ENCODE measurements at places on chromosomes 3 and 15.

DNA sequence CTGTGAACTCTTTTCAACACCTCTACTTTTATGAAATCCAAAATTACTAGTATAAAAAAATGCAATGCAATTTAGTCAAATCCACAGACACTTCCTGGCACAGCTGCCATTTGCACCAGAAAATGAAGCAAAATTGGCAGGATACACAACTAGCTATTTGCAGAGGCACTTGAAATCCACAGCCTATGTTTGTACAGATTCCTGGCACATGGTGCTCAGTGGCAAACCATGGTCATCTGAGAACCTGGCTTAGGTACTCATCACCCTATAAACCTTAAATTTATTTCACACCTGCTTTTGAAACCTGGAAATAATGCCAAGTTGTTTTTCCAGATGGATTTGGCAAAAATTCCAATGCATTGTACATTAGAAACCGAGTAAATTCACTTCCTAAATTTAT is 20.2 kb upstream of the PPM1L start:
- no peak for DNase-seq

GRCh38 chr3:148269816-148270215 is 427.9 kb upstream of the AGTR1 start:
- DNase-seq, result no peak

DNA sequence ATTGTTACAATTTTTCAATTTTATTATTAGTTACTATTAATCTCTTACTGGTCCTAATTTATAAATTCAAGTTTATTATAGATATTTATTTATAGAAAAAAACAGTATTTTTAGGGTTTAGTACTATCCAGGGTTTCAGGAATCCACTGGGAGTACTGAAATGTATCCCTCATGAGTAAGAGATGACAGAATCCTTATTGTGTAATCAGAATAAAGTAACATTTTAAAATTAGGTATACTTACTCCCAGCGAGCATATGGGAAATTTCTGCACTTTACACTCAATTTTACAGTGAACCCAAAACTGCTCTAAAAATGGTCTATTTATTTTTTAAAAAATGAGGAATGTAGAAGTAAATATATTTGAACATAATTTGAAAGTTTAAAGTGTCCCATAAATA is 202.7 kb downstream of the CGGBP1 start:
- no peak for DNase-seq

DNA sequence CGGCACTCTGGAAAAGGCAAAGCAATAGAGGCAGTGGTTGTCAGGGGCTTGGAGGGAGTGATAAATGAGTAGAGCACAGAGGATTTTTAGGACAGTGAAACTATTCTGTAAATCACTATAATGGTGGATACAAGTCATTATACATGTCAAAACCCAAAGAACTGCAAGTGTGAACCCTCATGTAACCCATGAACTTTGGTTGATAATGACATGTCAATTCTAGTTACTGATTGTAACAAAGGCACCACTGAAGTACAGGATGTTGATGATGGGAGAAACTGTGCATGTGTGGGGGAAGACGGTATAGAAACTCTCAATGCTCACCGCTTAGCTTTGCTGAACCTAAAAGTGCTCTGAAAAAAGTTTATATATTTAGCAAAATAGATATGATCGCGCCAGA is 36.0 kb downstream of the BTLA start:
- peak; percentile 21 for DNase-seq

GRCh38 chr3:146682171-146682570 is 77.0 kb upstream of the PLSCR5 start:
- no peak for DNase-seq

- DNase-seq, result no peak
Measured at GRCh38 chr3:76474632-76475031, 565.3 kb upstream of the ROBO2 start.

DNA sequence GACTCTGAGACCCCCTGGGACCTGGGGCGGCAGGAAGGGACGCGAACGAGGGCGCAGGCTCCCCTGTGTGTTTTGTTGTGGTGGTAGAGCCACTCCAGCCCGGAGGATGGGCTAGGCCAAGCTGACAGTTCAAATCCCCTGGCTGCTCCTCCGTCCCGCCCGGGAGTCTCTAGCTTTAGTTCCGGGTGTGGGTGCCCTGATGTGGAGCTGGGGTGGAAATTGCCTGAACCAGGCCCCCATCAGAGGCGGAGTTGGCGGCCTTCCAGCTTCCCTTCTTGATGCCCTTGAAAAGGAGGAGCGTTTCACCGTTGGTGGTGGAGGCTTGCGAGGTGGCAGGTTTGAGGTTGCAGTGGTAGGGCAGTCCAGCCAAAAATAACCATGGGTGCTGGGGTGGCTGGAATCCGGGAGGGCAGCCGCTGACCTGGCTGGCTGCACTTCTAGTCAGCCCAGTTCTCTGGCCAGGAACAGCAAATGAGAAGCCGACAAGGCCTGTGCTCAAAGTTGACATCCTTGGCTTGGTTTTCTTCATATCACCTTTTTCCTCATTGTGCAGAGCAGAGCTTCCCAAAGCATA is 817 bp downstream of the CLK3 start:
- peak; percentile 56 for DNase-seq

DNA sequence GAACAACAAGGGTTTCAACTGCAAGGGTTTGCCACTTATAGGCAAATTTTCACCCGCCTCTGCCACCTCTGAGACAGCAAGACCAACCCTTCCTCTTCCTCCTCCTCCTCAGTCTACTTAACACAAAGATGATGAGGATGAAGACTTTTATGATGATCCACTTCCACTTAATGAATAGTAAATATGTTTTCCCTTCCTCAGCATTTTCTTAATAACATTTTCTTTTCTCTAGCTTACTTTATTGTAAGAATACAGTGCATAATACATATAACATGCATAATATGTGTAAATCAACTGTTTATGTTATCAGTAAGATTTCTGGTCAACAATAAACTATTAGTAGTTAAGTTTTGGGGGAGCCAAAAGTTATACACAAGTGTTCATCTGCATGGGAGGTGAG is 77.4 kb downstream of the KLF15 start:
- DNase-seq, result no peak

GRCh38 chr3:126258670-126259069 is 78.3 kb upstream of the ALDH1L1 start:
- DNase-seq, result no peak

GRCh38 chr3:160330109-160330508 is 68.9 kb downstream of the IFT80 start:
- DNase-seq, result no peak

GRCh38 chr15:58340176-58340575 is 91.6 kb upstream of the LIPC start:
- no peak for DNase-seq

DNA sequence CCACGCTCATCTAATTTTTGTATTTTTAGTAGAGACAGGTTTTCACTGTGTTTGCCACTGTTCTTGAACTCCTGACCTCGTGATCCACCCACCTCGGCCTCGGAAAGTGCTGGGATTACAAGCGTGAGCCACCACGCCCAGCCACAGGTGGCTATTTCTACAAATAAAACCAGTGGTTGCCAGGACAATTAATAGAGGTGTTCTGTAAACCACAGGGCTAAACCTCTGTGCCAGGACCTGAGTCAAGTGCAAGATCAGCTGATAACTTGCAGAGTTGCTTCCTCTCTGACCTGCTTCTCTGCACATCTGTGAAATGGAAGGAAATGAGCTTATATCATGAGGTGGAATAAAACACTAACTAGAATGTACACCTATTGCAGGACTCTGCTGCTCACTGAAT is 72.8 kb downstream of the CD200R1L start:
- no peak for DNase-seq

GRCh38 chr3:126732281-126733060 is 28.4 kb downstream of the CHCHD6 start:
- no peak for DNase-seq

GRCh38 chr3:117454908-117455307 is 745.3 kb downstream of the TUSC7 start:
- no peak for DNase-seq

GRCh38 chr3:28856796-28857195 is 424.1 kb upstream of the RBMS3 start:
- no peak for DNase-seq

GRCh38 chr3:134236505-134237170 is 14.0 kb downstream of the RYK start:
- no peak for DNase-seq

DNA sequence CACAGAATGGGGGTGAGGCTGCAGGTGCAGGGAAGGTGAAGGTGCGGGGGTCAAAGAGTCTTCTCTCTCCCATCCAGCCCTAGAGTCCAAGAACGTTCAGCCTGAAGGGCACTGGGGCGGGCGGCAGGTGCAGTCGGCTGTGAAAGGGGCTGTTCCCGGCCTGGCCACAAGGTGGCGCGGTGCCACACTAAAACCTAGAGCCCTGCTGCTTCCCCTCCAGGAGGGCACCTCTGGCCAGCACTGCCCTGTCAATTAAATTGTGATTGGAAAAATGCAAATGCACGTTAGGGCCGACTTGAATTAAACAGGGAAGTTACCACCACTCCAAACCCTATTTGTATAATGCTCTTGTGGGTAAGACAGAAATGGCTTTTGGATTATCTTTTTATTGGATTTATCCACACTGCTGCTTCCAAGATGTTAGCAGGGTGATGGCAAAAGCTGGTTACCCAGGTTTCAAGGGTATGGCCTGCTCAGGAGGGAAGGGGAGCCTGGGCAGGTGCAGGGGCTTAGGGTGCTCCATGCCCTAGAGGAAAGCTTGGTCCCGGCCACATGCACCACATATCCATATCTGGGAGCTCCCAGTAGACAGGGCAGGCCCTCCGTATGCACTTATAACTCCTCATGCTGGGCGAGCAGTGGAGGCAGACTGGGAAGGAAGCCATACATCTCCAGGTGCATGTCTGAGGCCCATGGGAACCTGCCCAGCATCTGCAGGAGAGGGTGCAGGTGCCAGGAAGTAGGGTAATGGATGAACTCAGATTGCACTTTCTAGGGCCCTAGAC is 119.8 kb downstream of the ADCY5 start:
- peak; percentile 86 for DNase-seq

DNA sequence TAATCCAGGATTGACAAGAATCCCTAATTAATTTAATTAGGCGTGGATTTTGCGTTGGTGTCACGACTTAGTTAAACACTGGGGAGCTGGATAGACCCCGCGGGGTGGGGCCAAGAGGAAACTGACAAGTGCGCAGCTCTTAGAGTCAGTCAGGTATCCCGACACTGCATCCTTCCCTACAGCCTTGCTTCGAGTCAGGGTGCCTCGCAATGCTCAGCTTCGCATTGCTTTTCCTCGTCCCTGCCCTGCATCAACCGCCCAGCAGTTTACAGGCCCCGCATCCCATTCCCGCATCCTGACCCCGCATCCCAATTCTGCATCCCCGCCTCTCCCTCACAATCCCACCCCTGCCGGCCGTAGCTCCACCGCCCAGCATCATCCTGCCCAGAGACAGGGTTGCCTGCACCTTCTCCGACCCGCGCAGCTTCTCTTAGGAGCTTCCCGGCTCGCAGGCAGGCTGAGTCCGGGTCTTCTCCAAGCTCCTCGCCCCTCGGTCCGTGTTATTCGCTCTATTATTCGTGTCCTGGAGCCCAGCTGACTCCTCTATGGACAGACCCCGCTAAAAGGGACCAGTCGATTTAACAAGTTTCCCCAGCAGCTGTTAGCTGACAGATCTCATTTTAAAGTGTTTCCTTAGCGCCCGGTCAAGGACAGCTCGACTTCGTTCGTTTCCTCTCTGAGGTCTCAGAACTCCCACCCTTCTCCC is 699 bp upstream of the SHOX2 start:
- peak; percentile 30 for DNase-seq

DNA sequence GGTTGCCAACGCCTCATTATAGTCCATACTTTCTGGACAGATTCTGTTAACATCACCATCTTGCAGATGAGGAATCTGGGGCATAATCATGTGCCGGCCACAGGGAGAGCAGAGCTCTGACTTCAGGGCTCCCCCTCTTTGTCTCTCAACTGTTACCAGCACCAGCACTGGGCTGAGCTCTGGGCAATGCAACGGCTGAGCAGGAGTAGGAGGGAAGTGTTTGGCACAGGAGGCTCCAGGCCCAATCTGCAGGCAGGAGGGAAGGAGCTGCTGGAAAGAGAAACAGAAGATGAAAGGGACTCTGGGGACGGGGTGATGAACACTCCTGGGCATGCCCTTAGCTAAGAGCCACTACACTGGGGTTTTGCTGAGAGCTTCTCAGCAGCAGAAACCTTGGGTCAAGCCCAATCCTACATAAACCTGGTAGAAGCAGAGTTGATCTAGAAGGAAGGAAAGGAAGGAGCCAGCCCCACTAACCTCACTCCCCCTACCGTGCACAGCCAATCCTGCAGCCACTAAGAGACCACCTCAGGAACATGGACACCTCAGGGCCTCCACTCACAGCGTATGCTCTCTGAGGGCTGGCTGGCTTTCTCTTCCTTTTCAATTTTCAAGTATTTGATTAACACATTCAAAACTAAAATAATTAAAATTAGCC is 73.1 kb upstream of the SPATA12 start:
- DNase-seq, result no peak

DNA sequence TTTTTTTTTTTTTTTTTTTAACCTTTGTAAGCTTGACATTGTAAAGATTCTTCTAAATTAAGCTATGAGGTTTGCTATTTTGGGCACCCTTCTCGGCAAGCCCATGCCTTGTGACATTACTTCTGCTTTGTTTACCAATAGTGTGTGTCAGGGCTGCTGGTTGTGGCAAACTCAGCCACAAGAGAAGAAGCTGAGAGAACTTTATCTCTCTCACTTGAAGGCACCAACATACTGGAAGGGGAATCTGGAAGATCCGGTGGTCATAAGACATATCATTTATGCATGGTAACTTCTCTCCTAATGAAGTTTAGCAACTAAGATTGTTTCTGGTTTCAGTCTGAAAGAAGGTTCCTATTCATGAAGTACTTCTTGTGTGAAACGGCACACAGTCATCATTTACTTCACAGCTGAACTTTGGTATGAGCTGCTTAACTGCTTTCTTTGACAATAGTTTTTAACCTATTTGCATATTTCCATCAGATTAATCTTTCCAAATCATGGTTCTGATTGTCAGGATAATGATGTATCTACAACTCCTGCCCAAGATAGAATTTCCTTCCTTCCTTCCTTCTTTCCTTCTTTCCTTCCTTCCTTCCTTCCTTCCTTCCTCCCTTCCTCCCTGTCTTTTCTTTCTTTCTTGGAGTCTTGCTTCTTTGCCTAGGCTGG is 189.3 kb downstream of the NFKBIZ start:
- peak; percentile 48 for DNase-seq

- DNase-seq, result no peak
Measured at GRCh38 chr15:80098341-80098740, 38.9 kb downstream of the ZFAND6 start.

GRCh38 chr15:27433604-27434003 is 462.6 kb downstream of the GABRG3 start:
- no peak for DNase-seq

DNA sequence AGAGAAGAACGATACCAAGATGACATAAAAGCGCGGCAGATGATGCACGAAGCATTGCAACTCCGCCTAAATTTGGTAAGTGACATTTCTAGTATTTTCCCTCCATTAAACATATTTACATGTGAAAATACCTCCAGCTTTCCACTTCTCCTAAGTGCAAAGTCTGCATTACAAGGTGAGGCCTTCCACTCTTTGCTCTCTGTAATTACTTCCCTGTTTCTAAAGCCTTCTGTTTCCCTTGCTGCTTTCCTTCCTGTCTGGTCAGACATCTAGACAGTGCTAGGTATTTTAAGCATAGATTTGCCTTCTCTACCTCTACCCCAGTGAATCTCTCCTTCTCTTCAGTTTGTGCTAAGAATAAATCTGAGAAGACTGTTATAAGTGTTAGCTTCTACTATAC is 1.9 kb downstream of the P2RY12 start:
- DNase-seq, result no peak

- DNase-seq, result no peak
Measured at GRCh38 chr3:40637906-40638305, 113.1 kb downstream of the ZNF621 start.

GRCh38 chr3:71355037-71355436 is 228.5 kb downstream of the FOXP1 start:
- DNase-seq, result no peak

GRCh38 chr3:66553441-66554113 is 52.8 kb upstream of the LRIG1 start:
- no peak for DNase-seq
